ENCODE measurements at places on chromosomes 4 and X.

GRCh38 chrX:71082822-71083221 is 12.8 kb upstream of the FOXO4 start:
- DNase-seq: no peak

DNA sequence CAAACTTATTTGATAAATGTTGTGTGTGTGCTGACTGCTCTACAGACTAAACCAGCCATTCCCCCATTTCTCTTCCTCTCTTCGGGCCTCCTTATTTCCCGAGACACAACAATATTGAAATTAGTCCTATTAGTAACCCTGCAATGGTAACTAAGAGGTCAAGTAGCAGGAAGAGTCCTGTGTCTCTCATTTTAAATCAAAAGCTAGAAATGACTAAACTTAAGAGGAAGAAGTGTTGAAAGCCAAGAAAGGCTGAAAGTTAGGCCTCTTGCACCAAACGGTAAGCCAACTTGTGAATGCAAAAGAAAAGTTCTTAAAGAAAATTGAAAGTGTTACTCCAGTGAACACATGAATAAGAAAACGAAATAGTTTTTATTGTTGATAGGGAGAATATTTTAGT is 357.8 kb upstream of the SLC7A11 start:
- no peak for DNase-seq

DNA sequence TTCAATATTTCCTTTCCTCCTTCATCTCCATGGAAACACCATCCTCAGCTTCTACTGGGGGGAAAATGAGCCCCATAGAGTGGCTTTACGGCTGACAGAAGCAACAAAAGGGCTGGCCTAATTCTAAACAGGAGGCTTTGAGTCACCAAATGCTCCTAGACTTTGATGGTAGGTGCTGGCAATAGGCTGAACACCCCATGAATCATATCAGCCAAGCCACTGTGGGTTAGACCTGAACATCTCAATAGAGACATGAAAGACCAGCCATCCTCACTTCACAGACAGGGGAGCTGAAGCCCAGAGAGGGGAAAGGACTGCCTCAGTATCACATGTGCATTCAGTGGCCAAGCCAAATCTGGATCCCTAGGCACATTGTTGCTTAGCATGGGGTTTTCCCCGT is 107.6 kb downstream of the AMER1 start:
- DNase-seq: no peak

- DNase-seq: peak; percentile 22
These were observed 308.2 kb downstream of the FRMPD4 start for GRCh38 chrX:12446342-12447075.

GRCh38 chr4:104501290-104501689 is 6.6 kb upstream of the CXXC4 start:
- no peak for DNase-seq

Data from T1000 (cell line).